ENCODE measurements at places on chromosomes 11 and 22.

DNA sequence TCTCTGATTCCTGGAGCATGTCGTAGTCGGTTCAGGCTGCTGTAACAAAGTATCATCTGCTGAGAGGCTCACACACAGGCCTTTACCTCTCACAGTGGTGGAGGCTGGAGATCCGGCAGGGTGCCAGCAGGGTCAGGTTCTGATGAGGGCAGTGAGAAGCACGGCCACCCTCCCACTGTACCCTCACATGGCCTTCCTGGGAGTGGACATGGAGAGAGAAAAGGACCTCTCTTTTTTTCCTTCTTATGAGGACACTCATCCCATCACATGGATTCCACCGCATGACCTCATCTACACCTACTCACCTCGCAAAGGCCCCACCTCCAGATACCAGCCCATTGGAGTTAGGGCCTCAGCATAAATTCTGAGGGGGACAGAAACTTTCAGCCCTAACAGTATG is 99.5 kb downstream of the BCR start:
- no peak for DNase-seq

GRCh38 chr11:33934450-33934849 is 42.6 kb upstream of the LMO2 start:
- DNase-seq: no peak

DNA sequence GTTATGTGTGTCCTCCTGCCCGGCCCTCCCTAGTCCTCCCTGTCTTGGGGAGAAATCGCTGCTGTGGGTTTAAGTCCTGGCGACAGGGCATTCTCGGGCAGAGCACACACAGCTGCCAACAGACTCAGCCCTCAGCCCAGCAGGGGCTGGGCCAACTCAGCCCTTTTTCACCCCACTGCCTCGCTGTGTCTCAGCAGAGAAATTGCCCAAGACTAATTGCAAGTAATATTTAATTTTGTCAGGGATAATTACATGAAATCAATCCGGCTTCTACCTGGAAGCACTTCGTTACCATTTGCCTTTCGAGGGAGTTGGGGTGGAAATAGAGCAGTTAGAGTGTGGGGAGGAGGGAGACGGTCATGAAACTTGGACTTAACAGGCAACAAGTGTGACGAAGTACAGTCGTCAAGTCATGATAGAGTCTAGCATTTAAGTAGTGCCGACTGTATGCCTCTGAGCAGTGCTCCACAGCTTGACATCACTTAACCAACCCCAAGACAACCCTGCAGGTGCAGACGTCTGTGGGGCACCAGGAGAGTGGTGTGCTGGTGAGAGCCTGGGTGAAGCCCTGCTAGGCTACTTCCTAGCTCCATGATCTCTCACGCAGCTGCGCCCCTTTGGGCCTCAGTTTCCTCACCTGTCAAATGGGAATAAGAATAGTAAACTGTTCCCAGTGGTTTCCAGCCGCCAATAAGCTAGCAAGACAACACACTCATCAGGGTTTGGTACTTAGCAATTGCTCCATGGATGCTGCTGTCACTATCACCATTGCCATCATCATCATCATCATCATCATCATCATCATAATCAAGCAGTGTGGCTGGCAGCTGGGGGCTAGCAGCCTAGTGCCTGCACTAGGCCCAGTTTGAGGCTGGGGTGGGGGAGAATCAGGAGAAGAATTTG is 29.2 kb downstream of the MN1 start:
- no peak for DNase-seq

GRCh38 chr11:34890812-34891211 is 25.4 kb downstream of the APIP start:
- DNase-seq: peak; percentile 66

DNA sequence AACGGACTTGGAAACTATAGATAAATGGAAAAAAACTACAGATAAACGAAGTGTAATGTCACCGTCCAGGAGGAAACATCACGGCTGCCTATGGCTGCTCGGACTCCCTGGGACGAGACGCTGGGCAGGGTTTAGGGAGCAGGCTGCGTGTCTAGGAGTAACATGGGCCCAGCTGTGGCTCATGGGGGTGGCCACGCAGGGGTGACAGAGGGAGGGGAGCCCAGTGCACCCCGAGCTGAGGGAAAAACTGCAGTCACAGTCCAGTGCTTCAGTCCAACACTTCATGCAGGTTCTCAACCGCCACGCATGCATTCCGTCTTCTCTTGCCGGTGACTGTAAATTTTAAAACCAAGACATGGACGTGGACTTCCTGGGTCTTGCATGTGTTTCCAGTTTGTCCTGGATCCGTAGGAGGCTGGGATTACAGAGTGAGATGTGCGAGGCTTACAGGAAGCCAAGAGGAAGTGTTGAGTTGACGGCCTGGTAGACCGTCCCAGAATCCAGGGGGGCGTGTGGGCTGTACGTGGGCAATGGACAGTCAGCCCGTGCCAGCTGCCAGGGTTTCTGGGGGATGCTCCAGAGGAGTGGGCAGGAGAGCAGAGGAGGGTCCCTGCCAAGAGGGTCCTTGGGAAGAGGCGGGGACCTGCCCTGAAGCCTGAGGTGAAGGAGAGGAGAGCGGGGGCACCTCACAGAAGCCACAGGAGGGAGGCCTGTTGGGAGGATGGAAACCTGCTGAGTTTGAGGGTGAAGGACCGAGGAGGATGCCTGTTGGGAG is 691.4 kb downstream of the BRD1 start:
- DNase-seq: no peak

GRCh38 chr11:96045622-96046456 is 121.9 kb upstream of the MTMR2 start:
- no peak for DNase-seq

- DNase-seq: no peak
Observed at GRCh38 chr11:11589437-11589836, 32.4 kb downstream of the GALNT18 start.

DNA sequence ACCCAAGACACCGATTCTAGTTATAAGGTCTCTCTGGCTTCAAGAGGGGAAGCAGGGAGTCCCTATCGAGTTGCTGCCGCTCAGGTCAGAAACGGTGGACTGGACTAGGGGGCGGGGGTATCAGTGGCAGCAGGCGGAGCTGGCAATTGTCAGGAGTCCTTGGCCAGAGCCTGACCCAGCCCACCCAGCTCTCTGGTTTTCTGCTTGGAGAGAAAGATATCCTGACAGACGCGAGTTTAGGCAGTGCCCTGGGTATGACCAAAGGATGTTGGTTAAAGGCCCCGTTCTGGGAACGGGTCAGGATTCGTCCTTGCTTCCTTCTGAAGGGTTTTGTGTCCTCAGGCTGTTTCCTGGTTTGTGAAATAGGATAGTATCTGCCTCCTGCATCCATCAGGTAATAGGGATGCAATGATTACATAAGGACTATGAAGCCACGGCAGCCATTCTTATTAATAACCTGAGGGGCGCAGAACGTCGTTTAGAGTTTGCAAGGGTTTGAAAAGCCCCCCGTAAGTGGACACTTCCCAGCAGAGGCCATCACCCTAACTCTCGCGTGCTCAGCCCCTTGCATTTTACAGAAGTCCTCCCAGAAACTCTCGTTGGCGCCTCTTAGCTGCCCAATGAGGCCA is 700 bp upstream of the DEPDC5 start:
- no peak for DNase-seq

- no peak for DNase-seq
Observed at GRCh38 chr11:106879029-106879428, 139.2 kb downstream of the GUCY1A2 start.

DNA sequence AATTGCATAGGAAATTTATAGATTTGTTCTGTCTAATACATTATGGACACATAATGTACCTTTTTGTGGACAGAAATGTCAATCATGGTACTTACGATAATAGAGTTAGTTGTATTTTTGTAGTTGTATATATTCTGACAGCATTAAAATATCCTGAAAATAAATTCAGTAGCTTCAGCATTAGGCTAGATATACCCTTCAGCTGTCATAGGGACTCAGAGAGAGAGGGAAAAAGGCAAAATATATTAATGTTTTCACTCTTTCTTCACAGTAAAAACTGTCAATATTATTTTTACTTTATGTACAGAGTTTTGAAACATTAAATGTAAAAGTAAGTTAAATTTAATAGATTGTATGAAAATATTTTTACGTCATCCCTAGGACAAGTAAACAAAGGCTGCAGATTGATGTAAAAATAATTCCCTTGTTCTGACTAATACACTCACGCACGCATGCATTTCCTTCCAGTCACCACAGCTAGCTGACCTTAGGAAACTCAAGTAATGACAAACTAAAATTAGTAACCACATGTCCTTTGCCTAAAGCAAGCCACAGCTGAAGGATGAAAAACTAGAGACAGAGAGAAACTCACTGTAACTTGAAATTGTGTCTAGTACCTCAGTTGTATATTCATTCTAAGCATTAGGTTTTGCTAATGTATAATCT is 104.7 kb upstream of the CARD18 start:
- peak; percentile 10 for DNase-seq

DNA sequence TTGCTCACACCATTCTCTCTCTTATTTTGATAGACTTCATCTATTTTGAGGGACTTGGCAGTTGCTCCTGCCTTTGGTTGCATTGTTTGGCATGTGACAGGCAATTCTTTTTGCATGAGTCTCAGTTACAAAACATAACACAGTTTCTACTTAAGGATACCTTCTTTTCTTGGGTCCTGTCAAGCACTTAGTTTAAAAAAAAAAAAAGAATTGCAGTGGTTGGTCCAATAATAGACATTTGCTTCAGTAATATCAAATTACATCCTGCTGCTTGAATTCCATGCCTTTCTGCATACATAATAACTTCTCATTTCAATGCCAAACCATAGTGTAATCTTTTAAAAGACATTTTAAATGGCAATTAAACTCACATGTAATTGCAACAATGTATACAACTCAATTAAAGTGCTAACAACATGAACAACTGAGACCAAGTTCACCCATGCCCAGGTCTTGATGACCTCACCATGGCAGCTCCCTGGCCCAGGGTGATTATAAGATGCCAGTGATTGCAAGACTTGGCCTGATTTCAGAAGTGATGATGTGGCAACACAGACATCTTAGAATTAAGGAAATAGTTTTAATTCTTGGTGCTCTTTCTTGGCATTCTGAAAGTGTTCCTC is 32.2 kb upstream of the PLET1 start:
- peak; percentile 67 for DNase-seq

DNA sequence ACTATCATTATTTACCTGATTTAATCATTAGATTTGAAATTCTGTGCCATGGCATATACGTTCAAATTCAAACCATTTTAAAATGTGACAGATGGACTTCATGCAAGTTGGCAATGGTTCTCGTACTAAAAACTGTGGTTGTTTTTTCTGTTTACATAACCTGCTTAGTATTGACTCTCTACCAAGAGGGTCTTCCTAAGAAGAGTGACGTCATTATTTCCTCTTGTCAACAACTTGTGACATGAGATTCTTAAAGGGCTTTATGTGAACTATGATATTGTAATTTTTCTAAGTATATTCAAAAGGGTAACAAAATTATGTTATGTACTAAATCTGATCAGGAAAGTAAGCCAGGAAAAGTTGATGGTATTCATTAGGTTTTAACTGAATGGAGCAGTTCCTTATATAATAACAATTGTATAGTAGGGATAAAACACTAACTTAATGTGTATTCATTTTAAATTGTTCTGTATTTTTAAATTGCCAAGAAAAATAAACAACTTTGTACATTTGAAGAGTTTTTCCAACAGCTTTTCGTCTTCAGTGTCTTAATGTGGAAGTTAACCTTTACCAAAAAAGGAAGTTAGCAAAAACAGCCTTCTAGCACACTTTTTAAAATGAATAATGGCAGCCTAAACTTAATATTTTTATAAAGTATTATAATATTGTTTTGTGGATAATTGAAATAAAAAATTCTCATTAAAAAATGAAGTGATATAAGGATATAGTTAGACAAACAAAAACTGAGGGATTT is 87.0 kb downstream of the GRK3 start:
- peak; percentile 21 for DNase-seq

- peak; percentile 7 for DNase-seq
Observed at GRCh38 chr11:1202776-1203504, 19.9 kb upstream of the MUC5B start.

DNA sequence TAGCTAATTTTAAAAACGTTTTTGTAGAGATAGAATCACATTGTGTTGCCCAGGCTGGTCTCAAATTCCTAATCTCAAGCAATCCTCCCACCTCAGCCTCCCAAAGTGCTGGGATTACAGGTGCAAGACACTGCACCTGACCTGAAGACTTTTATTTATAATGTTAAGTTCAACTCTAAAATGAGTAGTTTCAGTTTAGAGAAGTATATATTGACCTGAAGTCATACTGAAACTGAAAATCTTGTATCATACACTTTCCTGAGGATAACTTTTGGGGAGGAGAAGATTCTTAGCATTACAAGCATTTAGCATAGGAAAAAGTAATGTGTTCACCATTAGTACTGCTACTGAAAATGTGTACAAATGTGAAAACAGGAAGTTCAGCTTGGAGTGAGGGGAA is 249.3 kb downstream of the CASP12 start:
- no peak for DNase-seq

DNA sequence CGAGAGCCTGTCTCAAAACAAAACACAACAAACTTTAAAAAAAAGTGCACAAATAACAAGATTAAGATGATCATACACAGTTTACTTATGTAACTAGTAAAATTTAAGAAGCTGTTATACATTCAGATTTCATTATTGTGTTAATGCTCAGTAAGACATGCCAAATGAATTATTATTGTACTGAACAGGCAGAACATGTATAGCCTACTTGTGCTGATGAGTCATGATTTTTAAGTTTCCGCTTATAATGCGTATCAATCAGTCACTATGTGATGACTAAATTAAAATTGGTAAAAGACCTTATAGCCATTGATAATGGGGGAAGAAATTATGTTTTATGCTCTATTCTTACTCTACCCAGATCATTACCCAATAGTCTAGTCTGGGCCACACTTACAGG is 20.5 kb upstream of the EXPH5 start:
- DNase-seq: no peak

DNA sequence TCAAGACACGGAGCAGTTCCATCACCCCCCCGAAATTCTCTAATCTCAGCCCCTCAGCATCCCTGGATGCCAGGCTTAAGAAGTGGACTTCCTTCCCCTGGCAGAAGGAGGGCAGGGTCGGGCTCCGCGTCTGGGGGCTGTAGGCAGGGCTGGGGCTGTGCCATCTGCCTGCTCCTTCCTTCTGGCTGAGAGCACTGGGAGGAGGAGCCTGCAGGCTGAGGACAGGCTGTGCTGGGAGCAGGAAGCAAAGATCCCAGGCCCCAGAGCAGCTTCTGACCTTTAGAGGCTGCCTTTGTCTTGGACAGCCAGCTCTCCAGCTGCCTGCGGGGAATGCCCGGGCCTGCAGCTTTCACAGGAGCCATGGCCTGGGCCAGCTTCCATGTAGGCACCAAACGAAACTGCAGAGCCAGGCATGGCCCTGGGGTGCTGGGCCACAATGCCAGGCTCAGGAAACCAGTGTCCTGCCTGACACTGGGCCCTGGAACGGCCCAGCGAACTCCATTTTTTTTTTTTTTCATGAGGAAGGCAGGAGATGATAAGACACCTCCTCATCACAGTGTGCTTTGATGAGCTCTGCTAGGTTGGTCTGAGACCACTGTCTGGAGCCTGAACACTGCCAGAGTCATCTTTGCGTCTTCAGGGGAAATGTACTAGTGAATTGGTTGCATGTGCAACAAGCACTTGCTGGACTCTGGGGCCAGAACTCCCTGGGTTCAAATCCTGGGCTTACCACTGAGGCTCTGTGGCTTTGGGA is 67.9 kb downstream of the MCM5 start:
- DNase-seq: no peak

GRCh38 chr11:2832533-2833020 is 53.0 kb downstream of the CDKN1C start:
- no peak for DNase-seq

GRCh38 chr22:45999379-45999971 is 22.5 kb upstream of the WNT7B start:
- DNase-seq: no peak

GRCh38 chr22:38689651-38690050 is 7.9 kb downstream of the TOMM22 start:
- no peak for DNase-seq

GRCh38 chr11:69427337-69427736 is 54.1 kb upstream of the LINC01488 start:
- DNase-seq: no peak
